Type B pancreatic cell (in vitro differentiated cells): ENCODE measurements at places on chromosomes 2 and 18.

DNA sequence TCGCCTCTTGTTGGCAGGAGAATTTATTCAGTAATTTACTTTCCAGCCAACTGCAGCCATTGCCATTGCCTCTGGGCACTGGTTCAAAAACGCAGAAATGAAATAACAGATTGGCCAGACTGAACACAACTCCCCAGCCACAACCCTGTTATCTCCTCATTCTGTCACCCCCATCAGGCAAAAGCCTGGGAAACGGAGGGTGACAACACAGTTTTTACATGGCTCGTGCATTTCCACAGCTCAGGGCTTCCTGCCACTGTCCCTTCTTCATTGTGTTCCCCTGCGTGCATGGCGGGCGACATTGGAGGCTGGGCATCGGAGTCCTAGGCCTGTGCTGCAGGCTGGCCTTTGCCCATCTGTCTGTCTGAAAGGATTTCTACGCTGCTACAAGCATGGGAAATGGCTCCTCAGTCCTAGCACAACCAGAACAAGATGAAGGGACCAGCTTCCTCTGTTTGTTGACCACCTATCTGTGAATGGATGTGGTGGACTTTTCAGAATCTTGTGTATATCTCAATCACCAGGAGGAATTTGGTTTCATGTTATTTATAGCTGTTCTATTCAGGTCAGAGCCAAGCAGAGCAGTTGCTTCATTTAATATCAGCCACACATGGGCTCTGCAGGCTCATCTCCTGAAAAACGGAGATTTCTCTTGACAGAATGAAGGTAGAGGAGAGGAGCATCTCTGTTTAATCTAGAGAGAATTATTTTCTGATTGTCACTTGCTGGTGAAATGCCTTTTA lies 107.0 kb downstream of the MGAT5 start:
- DNase-seq, result no peak
- H3K36me3 ChIP-seq, result peaks cover 24% of the 10 kb centered on the region
- H3K27me3 ChIP-seq, result no peaks in the 10 kb centered on the region
- no peak overlapping the region for H3K27ac ChIP-seq

DNA sequence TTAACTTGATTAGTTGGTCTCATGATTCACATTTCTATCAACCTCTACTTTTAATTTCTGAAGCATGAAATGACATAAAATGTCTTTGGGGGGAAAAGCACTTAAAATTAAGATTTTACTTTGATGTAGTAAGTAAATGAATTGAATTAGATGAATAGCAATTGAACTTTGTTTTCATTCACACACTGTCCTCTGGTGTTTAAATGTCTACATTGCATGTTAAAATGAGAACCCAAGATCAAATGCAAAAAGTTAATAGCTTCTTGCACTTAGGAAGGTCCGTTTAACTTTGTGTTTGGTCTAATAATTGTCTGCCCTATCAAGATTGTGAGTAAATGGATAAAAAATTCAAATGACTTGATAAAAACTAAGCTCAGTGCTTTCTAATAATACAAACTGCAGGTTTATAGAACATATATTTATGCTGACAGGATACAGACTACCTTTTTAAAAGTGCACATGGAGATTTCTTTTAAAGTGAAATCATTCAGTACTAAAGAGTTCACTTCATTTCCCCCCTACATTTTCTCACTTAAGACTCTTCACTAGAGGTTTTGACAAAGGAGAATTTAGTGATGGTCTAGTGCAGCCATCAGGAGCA lies 156.2 kb upstream of the NABP1 start:
- DNase-seq, result no peak
- no peak overlapping the region for H3K27ac ChIP-seq
- no peaks in the 10 kb centered on the region for H3K4me1 ChIP-seq
- no peaks in the 10 kb centered on the region for H3K27me3 ChIP-seq

DNA sequence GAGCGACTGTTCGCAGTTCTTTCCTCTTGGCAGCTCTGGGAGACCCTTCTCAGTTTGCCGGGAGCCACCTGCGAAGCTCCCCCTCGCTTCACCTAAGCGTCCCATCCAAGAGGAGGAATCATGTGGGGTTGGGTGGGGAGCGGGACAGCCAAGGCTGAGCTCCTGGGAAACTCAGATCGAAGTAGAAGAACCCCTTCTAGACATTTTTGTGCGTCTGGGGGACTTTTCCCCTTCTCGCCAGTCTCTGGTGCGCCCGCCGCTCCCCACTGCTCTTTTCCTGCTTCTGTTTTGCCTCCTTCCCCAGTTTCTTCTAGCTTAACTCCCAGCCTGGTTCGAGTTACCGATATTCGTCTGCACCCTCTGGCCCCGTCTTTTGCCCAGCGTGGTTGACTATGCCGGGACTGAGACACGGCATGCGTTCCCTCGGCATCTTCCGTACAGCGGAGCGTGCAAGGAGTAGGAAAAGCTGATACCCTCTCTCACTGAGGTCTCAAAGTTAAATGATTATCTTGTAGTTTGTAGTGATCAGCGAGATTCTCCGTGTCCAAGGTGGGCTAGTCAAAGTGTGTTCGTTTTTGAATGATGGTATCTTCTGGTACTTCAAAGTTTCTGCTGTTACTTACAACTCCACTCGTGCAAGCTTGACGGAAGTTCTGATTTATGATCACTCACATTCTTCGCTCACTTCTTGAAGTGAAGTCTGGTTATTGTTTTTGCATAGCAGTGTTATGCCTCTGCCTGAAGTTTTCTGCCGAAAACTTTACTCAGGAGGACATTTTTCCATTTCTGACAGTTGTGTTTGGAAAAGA lies 664 bp downstream of the CAMKMT start:
- H3K4me3 ChIP-seq, result peak overlapping the region; percentile 99
- H3K27ac ChIP-seq, result peak overlapping the region; percentile 100
- H3K27me3 ChIP-seq, result no peaks in the 10 kb centered on the region

DNA sequence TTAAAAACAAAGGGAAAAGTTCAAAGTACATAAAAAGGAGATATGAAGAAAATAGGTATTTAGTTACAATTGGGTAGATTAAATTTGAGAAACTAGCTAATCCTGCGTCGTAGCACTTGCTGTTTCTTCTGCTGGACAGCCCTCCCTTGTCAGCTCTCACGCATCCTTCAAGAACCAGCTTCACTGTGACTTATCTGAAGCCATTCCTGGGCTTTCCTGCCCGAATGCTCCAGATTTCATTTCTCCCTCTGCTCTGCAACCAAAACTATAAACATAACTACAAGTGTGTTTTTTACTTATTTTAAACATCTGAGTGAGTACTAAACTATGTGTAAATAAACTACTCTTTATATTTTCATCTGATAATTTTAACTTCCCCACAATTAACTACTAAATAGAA lies 149.2 kb downstream of the MTCL1 start:
- no peaks in the 10 kb centered on the region for H3K36me3 ChIP-seq
- no peak overlapping the region for H3K4me3 ChIP-seq
- peaks cover 14% of the 10 kb centered on the region for H3K4me1 ChIP-seq

DNA sequence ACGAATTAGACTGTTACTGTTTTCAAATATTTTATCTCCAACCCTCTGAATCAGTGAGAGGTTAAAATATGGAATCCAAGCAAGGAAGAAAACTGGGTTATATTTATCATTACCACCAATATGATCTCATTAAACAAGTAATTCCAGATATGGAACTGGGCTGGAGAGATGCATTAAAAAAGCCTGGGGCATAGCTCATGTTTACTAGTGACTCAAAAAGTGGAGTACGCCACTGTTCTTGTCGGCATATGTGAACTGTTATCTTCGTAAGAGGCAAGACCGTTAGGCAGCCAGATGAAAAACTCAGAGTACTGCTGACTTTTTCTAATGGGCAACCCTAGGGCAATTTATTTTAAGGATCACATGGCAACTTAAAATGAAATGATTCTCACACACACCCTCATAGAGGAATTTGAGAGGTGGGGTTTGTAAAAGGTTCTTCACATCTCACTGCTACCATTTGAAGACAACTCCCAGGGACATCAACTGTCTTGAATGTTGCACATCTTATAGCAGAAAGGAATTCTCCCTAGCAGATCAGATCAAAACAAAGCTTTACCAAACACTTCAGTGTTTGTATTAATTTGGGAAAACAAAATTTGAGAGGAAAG lies 105.2 kb upstream of the TFCP2L1 start:
- no peaks in the 10 kb centered on the region for H3K27me3 ChIP-seq
- H3K4me3 ChIP-seq, result no peak overlapping the region
- H3K4me1 ChIP-seq, result peaks cover 4% of the 10 kb centered on the region
